ENCODE measurements at places on chromosomes 3 and 15.

DNA sequence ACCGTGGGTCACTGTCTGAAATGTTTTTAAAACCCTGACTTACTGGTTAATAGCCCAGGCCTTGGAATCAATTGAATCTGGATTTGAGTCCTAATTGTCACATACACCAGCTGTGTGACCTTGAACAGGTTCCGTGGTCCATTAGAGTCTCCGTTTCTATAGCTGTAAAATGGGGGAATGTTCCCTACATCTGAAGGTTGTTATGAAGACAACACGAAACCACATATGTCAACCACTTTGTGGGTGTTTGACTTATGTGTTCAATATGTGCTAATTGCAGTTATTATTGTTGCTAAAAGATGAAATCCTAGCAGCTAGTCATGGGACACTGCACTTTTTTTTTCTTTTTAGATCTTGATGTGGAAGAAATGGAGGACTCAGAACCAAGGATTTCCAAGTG, 35.3 kb downstream of the ZBTB38 start:
- DNase-seq: no peak

DNA sequence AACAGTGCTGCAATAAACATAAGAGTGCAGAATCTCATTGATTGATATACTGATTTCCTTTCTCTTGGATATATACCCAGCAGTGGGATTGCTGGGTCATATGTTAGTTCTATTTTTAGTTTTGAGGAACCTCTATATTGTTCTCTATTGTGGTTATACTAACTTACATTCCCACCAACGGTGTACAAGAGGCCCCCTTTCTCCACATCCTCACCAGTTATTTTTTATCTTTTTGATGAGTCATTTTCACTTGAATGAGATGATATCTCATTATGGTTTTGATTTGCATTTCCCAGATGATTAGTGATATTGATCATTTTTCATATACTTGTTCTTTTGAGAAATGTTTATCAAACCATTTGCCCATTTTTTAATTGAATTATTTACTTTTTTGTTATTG, 12.4 kb upstream of the IREB2 start:
- no peak for DNase-seq

DNA sequence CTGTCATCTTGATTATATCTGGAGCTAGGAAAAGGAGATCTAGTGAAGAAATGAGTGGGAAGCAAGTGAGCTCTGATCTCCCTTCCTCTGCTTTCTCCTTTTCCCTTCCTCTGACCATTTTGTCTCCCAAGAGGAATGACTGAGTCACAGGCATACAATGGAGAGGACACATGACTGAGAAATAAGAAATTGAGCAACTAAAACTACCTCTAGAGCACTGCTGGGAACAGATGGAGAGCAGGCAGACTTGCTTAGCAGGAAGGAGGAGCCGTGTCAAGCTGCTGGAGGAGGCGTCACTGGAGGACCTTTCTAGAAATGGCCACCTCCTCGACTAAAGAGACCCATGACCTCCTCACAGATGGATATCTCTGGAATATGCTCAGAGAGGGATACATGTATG, 66.9 kb upstream of the MYO5C start:
- DNase-seq: peak; percentile 81

DNA sequence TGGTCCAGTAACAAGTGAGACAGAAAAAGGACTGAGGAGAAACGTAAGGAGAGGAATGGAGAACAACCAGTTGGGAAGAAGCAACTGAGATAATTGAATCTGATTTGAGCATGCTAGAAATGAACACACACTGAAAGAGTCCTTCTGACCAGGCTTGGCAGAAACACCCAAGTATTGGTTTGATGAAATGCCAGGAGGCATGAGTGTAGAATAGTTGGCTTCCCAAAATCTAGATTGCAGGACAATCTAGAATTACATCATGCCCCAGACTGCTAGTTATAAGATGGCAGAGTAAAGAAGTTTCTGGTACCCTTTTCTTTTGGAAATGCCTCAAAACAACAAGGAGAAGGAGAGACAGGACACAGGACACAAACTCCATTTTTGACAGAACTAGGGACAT, 189.7 kb upstream of the STT3B start:
- DNase-seq: peak; percentile 59

DNA sequence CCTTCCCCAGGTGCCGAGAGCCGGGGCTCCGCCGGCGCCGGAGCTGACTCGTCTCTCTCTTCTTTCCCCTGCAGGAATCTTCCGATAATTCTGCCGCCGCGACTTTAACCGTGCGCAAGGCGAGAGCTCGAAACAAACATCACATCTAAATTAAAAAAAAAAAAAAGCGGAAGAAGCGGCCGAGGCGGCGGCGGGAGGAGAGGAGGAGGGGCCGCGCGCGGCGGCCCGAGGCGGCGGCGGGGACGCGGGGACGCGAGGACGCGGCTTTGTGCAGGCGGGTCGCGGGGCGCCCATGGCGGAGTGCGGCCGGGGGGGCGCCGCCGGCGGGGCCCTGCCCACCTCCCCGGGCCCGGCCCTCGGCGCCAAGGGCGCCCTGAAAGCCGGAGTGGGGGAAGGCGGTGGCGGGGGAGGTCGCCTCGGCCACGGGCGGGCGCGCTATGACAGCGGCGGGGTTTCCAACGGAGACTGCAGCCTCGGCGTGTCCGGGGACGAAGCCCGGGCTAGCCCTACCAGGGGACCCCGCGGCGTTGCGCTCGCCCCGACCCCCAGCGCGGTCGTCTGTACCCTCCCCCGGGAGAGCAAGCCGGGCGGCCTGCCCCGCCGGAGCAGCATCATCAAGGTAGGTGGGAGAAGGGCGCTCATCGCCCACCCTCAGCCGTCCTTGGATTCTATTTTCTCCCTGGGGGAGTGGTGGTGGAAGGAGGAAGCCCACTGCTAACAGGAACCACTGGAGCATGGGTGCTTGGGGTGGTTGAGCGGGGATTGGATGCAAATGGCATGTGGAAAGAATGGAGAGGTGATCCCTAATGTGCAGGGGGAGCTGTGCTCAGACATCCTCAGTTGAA, at the start of gene PLCL2:
PLCL2 (plus strand) TSS at position 208 of the 845 bp plus-strand sequence; CDS start at position 293, 85 bp downstream.
- DNase-seq: peak; percentile 38

DNA sequence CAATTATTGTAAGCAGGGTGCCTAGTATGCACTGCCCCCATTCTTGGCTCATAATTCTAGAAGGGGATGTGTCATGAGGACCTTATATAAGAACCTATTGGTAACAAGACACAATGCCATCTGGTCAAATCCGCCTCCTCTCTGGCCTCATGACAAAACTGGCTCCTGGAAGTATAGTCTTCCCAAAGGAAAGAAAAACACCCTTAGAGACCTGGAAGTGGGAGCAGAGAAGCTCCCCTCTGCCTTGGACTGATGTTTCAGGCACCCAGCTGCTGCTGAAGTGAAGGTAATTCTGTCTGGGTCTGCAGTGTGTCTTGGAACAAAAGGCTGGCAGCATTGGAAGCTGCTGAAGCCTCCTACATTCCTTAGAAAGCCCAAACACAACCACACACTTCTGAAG, 107.2 kb upstream of the CLSTN2 start:
- no peak for DNase-seq

DNA sequence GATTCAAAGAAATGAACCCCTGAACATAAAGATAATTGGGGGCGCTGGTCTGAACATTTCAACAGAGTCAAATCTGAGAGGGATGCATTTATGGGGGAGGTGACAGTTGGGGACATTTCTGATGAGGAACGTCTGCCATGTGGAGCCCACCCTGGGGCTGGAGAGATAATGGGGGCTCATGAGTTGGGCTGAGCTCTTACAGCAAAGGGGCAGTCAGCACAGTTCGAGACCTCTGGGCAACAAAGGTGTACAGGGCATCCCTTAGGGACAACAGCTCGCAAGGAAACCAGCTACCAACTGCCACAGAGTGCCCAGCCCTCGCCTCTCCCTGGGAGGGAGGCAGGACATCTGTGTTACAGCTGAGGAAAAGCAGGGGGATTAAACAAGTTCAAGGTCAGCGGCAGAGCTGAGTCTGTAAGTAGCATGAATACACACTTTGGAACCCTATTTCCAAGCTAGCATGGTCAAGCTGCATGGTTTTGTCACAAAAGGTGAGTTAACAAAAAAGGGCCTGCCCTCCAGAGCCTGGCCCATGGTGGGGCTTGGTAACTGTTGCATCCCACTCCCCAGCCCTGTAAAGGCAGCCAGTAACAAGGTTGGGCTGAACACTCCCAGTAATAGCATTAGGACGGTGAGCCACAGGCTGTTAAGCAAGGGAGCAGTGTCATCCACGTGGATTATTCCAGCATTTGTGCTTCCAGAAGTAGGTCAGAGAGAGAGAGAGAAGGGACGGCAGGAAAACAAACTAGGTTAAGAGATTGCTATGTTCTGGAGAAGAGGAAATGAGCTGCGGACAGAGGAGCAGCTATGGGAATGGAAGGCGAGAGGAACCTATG, 4.3 kb downstream of the GNB5 start:
- DNase-seq: no peak

- no peak for DNase-seq
These were observed 37.0 kb downstream of the RASA2 start for GRCh38 chr3:141523615-141524375.

DNA sequence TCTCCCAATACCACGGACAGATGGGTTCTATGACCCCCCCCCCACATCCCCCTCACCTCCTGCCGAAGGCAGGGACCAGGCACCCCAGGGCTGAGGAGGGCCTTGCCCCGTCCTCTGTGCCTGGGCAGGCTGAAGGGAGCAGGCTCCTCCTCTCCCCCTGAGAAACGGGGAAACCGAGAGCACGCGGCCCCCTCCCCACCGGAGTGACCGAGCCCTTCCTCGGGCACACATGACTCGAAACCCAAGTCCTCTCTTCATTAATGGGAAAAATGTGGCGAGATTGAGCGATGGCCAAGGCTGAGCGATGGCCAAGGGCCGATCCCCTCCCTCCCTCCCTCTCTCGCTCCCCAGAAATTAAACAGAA, 7.0 kb downstream of the EPHB3 start:
- no peak for DNase-seq

GRCh38 chr3:180646187-180646790, 33.0 kb downstream of the CCDC39 start:
- DNase-seq: no peak

- no peak for DNase-seq
These were observed 60.5 kb downstream of the FBN1 start for GRCh38 chr15:48584812-48585563.

DNA sequence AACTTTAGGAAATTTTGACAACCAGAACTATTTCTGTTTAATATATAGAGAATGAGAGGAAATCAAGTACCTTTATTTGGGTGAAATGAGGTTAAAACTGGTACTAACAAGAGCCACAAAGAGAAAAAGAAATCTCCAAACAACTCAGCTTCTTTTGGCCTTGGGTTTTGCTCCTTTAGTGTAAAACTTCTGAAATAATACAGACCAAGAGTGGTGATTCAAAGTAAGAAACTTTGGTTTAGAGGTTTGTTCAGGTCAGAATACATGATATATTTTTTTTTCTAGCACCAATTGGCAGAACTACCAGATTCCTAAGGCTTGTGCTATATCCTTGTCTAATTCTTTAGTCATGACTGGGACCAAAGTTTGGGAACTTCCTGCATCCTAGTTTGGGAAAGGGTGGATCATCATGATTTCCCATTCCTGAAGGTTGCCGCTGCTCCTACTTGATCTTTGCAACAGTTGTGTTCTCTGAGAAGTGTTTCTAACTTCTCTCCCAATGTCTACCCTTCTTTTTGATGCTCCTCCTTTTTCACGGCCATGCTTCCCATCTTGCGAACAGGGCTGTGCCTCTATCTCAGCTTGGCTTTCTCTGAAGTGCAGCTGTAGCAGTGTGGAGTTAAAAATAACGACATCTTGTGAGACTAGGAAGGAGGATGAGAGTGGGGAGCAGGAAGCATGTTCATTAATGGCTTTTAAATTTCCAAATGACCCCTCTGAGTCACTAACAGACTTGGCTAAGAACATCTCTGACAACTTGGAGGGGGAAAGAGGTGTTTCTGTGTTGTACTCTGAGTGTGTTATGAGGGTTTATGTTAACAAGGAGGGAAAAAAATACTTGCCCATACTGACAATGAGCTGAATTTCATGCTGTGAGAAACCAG, 87.7 kb downstream of the KCNAB1 start:
- DNase-seq: no peak

DNA sequence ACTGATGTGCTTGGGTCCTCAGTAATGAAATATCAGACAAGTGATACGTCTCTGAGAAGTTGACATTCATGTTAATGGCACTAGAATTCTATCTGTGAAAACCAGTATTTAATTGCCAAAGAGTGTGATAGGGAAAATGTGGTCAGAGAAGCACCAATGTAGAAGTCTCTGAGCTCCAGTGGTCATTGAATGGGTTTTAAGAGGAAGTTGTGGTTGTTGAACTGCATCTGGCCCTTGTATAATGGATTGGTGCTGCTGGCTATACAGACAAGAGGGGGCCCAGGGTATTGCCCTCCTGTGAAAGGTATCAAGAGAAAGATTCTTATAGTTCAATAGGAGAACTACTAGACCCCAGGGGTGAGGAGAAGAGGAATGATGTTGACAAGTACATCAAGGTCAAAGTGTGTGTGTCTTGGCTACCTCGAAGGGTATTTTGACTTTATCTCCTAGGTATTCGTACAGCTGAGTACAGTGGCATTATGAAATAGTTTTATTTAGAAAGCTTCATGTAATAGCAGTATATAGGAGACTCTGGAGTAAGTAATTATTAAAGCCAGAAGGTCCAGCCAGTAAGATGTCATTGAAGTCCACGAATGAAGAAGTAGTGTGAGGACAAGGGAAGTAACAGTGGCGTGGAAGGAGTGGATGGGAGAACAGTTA, 47.1 kb downstream of the CHD2 start:
- DNase-seq: no peak

GRCh38 chr3:99176169-99176964, 274.9 kb upstream of the DCBLD2 start:
- DNase-seq: peak; percentile 10

DNA sequence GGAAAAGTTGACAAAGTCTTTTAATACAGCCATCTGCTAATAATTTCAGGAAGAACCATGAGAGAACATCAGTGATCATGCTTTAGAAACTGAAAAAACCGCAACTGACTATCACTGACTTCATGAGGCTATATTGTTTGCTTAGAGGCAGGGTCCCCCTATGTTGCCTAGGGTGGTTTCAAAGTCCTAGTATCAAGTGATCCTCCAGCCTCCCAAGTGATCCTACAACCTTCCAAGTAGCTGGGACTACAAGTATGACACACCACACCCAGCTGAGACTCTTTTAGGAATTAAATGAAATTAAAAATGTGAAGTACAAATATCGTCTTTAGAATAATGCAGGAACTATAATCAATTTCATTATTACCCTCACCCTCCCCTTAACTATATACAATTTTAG, 58.3 kb upstream of the CSPG5 start:
- DNase-seq: no peak
